ENCODE measurements at places on chromosomes 7 and 10.

DNA sequence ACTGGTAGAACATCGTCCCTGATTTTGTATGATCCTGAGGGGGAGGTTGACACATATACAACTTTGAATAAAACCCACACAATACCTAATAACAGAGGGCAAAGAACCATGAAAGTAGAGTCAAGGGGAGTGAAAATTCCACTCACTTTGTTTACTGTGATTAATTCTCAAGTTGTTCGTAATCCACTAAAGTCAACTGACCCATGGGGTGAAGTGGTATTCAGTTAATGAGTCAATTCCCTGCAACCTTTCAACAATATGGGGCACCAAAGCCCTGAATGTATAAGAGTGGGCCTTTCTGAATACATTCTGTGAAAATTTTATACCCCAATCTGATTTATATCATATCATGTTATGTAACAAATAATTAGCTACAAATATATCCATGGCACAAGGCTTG, 39.0 kb upstream of the C10orf67 start:
- DNase-seq: no peak

- DNase-seq: no peak
These were observed 72.7 kb upstream of the TRIL start for GRCh38 chr7:29030781-29031275.

DNA sequence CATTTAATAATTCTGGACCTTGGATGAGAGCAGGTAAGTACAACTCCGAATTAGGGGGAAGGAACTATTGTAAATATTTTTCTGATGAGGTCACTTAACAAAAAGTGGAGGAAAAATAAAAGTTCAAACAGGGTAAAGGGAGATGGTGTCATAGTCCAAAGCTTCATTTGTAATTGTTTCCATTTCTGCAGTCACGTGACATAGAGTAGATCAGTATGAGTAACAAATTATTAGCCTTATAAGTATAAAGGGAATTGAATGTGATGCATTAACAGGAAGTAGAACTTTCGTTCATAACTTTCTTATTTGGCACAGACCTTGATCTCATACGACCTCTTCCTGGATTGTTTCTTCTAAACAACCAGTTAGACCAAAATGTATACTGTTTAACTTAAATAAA, 347.2 kb upstream of the TPK1 start:
- no peak for DNase-seq

DNA sequence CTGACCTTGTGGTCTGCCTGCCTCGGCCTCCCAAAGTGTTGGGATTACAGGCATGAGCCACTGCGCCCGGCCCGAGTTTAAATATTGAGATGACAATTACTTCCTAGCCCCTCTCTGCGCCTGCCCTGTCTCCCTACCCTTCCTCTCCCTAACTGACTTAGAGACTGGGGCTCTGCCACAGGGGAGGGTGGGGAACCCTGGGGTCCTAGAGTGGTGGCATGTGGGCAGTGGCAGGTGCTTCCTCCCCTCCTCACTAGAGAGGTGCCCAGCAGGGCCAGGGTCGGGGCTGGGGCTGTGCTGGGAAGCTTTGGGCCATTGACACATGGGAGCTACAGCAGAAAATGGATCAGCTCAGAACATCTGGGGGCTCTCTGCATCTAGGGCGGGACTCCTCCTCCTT, 7.0 kb upstream of the ACHE start:
- DNase-seq: no peak

DNA sequence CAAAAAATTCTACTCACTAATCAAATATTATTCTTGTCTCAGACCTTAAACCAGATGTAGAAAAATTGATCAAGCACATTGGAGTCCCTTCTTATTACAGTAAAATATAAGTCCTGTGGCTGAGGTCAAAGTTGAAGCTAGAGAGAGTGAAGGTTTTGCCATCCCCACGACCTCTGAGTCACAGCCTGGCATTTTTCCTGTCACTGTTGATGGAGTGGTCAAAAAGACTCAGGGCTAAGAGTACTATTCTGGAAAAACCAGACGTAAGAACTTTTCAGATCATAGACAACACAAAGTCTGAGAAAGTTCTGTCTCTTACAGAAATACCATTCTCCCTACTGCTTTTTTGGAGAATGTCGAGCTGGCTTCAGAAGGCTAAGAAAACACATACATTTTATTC, 323.7 kb upstream of the ANKRD30A start:
- no peak for DNase-seq

DNA sequence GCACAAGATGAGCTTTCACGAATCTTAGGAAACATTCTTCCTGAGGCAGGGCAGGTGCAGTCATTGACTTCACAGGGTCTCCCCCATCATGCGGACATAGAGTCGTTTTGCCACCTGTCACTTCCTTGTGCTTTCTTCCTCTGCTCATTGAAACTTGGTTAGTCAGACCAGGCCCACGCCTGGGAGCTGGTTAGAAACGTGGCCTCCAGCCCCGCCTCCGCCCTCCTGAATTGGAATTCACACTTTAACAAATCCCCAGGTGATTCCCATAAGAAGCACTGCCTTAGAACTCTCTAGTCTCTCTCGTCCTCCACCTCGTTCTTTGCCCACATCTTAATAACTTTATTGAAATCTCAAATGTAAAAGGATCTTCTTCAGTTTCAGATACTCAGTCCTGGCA, 265.5 kb upstream of the FZD8 start:
- no peak for DNase-seq

DNA sequence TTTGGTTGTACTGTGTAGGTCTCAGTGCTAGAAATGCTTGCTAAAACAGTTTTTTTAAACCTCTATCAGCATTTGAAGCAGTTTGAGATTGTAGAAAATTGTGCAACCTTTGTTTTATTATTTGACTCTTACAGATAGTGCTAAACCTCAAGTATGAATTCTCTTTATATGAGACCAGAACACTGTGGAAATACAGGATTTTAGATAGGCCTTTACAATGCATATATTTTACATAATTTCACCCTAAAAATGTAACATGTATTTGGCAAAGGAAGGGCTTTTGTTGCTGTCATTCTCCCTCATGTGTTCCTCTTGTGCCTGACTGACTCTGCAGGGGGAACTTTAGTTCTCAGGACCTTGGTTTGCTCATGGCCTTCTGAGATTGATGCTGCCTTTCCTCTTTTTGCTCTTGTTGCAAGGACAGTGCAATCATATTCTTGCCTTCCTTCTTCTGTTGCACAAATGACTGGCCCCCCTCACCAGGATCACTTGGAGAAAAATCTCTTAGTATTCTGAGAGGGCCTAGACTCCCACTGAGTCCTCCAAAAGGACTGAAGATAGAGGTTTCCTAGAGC, 188.7 kb downstream of the PPP1R9A start:
- DNase-seq: no peak

DNA sequence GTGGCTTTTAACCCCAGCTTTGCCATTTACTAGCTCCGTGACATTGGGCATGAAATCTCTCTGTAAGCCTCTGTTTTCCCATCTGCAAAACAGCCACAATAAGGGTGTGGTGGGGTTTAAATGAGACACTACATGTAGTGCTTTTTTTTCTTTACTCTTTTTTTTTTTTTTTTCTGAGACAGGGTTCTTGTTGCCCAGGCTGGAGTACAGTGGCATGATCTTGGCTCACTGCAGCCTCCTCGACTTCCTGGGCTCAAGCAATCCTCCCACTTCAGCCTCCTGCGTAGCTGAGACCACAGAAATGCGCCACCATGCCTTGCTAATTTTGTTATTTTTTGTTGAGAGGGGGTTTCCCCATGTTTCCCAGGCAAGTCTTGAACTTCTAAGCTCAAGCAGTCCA, 8.3 kb upstream of the DENND10 start:
- no peak for DNase-seq

GRCh38 chr7:5692845-5693278, 88.6 kb downstream of the RNF216 start:
- DNase-seq: peak; percentile 86

- DNase-seq: no peak
These were observed 342.5 kb downstream of the PTPRN2 start for GRCh38 chr7:158244873-158245723.

DNA sequence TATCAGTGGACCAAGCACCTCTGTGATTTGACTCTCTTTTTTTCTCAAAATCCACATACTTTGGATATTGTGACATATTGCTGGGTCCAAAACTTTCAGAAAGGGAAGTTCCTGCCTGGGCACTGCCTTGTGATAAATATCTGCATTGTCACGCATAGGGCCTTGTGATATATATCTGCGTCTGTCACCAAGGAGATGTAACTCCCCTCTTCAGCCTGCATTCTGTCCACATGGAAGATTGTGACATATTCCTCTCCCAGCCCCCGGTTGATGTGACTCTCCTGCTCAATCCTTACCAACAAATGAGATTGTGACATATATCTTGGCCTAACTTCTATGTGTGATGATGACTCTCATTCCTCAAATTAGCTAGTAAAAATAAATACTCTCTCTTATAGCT, 25.4 kb upstream of the ZNF107 start:
- DNase-seq: no peak

DNA sequence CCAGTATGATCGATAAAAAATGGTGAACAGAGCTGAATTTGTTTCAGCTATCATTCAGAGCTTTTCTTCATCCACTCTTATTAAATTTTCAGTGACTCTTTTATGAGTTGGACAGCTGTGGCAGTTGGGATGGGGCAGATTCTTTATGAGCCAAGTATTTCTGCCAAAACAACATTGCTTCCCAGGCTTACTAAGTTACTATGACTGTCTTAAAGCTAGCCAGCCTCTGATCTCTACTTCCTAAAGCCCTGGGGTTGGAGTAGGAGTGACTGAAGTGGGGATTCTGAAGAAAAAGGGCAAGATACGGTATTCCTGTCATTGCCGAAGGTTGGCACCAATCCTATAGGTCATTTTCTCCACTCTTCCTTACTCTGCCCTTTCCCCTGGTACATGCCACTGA, 12.7 kb downstream of the RPP30 start:
- DNase-seq: no peak
